GM03348 (cell line): ENCODE measurements at places on chromosomes 5 and 9.

GRCh38 chr9:24899463-24899862, 353.8 kb upstream of the IZUMO3 start:
- DNase-seq, result no peak

DNA sequence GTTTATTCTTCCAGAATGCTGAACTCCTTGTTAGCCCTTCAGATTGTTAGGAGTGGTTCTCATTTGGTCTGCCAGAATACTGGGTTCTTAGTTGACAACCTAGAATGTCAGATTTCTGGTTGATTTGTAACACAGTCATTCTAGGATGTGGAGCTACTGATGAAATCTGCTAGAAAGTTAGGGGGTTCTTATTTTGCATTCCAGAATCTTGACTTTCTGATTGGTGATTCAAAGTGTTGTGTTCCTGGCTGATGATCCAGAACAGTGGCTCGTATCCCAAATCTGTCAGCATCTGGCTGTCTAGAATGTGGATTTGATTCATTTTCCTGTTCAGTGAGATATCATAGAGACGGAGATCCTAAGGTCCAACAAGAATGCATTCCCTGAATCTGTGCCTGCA, 21.9 kb downstream of the PTGS1 start:
- no peak for DNase-seq

- peak; percentile 7 for DNase-seq
These were observed 629.3 kb downstream of the ANXA1 start for GRCh38 chr9:73780916-73781315.

GRCh38 chr5:122600924-122601323, 174.0 kb upstream of the SNX2 start:
- no peak for DNase-seq

DNA sequence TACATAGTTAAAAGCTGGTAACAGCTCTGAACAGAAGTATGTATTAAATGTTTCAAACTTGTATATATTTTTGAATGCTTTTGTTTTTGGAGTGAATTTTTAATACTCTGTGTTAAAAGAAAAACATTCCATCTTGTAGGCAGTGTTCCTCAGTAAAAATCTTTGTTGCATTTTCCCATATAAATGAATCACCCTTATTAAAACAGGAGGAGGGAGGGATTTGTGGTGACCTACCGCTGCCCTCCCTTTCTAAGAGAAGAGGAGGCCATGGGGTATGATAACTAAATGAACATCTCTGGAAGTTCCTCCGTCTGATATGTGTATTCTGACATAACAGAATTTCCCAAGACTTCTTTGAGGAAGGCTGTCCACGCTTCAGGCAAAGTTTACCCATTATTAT, 53.4 kb downstream of the INIP start:
- no peak for DNase-seq

DNA sequence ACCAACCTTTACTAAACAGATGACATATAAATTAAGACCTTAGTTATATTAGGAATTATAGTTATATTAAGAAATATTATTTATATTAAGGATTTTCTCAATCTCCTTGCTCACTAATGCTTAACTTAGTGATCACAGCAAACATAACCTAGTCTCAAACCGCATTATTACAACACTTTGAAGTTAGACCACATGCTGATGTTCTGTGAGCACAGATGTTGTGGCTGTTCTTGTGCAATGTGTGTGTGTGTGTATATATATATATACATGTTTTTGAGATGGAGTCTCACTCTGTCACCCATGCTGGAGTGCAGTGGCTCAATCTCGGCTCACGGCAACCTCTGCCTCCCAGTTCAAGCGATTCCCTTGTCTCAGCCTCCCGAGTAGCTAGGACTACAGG, 20.5 kb downstream of the ELP1 start:
- no peak for DNase-seq

DNA sequence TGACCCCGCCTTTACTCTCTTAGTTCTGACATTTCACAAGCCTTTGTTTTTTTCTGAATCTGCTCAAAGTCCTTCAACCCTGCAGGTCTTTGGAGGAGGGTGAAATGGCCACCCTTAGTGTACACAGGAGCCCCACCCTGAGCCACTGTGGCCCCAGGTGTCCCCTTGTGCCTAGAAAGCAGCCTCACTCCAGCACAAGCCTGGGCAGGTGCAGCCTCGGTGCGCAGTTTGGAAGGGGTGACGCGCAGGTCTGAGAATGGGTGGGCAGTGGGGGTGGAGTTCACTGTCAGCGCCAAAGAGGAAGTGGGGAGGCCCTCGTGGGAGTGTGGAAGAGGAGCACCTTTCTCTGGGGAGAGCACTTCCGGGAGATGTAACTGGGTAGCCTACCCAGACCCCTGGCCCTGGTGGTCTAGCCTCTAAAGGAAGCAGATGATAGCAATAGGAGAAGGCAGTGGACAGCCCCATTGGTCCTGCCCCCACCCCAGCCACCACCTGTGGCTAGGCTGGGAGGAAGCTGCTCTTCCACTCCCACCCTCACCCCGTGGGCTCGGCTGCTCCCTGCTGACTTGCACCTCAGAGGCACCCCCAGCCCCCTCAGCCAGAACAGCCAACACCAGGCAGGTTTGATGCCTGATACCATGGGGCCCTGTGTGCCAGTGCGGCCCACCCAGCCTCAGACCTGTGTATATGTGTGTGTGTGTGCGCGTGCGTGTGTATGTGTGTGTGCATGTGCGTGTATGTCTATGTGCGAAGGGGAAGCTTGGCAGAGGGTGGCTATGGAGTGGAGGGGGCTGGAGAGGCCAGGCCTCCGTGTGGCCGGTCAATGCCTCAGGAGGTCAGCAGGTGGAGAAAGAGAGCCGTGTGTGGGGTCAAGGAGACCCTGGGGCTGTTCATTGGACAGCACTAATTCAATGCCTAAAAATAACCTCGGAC, 16.8 kb upstream of the DAB2IP start:
- peak; percentile 51 for DNase-seq

GRCh38 chr9:6955251-6955921, 197.6 kb downstream of the KDM4C start:
- no peak for DNase-seq
